H54 (cell line): ENCODE measurements at places on chromosomes 3 and 15.

DNA sequence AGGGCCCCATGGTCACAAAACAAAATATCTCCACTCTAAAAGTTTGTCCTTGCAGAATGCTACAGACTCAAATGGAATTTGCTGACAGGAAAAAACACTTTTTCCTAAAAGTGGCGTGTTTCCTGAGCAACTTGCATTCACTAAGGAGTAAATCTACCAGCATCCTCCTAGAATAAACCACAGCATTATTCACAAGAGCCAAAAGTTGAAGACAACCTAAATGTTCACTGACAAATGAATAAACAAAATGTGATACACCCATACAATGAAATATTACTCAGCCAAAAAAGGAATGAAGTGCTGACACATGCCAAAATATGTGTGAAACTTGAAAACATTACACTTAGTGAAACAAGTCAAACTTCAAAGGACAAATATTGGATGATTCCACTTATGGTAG is 28.9 kb downstream of the ITGB5 start:
- DNase-seq: no peak

DNA sequence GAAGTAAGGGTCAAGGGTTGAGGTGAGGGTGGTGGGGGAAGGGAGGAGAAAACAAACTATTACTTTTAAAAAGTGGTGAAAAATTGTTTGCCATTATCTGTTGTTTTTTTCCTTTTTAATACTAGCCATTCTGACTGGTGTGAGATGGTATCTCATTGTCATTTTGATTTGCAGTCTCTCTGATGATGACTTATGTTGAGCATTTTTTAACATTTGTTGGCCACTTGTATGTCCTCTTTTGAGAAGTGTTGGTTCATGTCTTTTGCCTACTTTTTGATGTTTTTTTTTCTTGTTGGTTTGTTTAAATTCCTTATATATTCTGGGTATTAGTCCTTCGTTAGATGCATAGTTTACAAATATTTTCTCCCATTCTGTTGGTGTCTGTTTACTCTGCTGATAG is 185.9 kb upstream of the ANKRD28 start:
- no peak for DNase-seq

DNA sequence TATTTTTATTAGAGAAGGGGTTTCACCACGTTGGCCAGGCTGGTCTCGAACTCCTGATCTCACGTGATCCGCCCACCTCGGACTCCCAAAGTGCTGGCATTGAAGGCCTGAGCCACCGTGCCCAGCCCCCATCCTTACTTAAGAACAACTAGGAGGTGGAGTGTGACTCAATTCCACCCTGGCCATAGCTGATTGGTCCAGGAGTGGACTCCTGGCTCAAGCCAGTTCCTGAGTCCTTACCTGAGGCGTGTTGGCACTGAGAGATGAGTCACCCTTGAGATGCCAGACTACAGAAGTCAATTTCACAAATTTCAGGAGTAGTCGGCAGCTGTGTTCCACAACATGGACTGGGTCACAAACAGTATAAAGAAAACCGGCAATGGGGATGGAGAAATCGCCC is 124.2 kb downstream of the SHQ1 start:
- no peak for DNase-seq

GRCh38 chr3:52352566-52352965 is 36.4 kb downstream of the DNAH1 start:
- DNase-seq: no peak

DNA sequence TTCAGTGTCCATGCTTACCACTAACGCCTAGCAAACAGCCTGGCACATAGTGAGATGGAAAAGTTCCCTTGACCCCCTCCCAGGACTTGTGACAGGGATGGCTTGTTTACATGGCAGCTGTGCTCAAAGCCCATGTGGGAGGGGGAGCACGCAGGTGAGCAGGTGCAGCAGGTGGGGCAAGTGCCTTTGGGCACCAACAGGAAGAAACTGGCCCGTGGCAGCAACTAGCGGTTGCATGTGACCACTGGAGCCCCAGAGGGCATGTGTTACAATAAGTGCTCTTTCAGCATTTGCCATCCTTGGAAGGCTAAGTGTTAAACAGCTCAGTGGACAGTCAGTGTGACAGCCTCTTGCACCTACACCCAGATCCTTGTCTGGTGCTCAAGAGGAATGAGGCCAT is 734.6 kb downstream of the TUSC7 start:
- no peak for DNase-seq

DNA sequence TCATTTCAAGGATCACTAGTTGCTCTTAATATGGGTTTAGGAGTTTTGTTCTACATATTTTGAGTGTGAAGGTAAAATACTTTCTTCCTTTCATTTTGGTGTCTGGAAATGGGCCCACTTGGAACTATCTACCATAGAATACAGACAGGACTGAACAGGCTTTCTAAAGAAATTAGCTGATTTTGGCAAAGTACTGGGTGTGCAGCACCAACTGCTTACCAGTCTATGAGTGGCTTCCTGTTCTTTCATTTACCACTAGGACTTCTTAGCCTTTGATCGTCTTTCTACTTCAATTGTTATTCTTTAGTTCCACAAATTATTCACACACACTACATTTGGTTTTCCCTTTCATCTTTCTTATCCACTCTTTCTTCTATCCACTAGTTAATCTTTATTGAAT is 1196.3 kb downstream of the ROBO1 start:
- DNase-seq: no peak

GRCh38 chr3:30649572-30650318 is 43.3 kb downstream of the TGFBR2 start:
- DNase-seq: no peak

GRCh38 chr3:13628841-13629551 is 80.1 kb downstream of the FBLN2 start:
- DNase-seq: no peak

DNA sequence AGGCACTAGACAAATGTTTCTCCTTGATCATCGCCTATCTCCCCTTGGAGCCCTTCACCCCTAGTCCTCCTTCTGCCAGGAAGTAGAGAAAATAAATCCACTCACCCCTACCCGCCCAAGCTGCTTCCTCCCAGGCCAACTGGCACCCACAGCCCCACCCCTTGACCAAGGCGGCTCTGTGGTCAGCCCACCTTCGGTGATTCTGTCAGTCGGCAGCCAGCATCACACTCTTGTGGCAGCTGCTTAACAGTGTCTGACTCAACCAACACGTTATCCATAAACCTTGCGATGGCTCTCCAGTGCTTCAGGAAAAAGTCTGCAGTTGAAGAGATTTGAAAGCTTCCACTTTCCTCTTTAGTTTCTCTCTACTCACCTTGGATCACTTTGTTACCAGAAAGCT is 7.6 kb downstream of the SHF start:
- peak; percentile 93 for DNase-seq

DNA sequence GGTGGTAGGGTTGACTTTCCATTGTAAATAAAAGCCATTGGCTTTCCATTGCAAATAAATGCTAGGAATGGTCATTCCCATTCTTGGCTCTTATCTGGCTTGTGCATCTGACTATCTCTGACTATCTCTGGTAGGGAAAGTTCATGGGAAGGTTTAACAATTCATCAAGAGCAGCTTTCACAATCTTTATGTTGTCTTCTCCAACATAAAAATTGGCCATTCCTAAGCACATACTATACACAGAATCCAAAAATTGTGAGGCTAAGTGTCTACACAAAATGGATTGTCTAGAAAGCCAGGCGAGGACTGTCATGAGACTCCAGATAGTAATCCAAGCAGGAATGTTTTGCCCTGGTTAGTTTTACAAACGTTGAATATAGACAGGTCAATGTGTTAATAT is 54.4 kb upstream of the WNT5A start:
- no peak for DNase-seq

GRCh38 chr15:82130248-82130647 is 84.4 kb upstream of the MEX3B start:
- no peak for DNase-seq

- peak; percentile 75 for DNase-seq
Observed at GRCh38 chr3:44913868-44914468, 39.6 kb downstream of the TGM4 start.

DNA sequence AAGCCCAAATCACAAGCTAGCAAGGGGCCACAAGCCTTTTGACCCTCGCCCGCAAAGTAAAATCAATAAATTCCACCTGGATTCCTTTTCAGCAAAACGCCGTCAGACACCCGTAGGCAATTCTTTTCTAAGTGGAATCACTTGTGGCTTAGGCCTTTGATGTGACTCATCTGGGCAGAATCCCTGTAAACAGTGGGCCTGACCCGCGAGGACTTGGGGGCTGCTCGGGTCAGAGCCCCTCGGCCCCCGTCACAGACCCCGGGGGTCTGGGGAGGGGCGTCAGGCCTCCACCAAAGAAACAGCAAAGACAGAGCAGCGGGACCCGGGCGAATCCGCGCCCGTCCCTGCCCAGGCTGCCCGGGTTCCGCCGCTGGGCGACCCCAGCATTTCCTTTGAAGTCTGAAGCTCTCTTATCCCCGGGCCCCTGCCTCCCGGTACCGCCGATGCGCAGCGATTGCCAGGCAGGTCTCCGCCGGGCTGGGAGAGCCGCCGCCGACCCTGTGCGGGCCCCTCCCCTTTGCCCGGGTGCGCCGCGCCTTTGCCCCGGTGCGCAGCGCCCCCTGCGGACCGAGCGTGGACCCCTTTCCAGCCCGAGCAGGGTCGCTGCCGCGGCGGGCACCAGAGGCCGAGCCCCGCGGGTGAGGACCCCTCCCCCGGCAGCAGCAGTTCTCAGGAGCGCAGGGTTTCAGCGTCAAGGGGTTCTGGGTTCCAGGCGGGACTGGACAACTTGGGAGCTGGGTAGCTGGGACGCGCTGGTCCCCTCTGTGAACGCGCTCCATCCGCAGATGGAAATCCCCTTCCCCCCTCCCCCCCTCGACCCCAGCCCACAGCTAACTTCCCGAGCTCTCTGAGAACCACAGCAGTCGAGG is 178.3 kb downstream of the UACA start:
- no peak for DNase-seq

- DNase-seq: no peak
Observed at GRCh38 chr3:196192036-196192523, 19.1 kb downstream of the ZDHHC19 start.

DNA sequence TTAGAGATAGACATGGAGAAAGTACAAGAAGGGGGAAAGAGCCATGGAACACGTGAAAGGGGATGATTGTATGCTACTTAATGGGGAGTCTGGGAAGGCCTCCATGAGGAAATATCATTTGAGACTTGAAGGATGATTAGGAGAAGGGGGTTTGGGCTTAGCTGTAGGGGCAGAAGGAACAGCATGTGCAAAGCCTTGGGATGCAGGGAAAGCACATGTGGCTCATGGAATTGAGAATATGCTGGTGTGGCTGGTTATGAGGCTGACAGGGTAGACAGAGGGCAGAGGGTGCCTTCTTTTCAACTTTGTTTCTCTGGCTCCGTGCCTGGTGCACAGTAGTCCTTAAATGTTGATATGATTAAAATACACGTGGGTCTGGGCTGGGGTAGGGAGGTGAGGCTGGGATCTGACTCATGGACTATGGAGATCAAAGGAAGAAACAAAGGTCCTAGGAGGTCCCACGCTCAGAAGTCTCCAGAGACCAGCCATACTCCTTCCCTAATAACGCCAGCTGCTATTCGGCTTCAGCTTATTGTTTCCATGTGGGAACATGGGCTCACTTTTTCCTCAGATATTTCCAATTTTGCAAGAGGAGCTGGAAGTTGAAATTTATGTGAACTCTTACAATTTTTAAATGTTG is 1.1 kb downstream of the GTF2E1 start:
- no peak for DNase-seq

DNA sequence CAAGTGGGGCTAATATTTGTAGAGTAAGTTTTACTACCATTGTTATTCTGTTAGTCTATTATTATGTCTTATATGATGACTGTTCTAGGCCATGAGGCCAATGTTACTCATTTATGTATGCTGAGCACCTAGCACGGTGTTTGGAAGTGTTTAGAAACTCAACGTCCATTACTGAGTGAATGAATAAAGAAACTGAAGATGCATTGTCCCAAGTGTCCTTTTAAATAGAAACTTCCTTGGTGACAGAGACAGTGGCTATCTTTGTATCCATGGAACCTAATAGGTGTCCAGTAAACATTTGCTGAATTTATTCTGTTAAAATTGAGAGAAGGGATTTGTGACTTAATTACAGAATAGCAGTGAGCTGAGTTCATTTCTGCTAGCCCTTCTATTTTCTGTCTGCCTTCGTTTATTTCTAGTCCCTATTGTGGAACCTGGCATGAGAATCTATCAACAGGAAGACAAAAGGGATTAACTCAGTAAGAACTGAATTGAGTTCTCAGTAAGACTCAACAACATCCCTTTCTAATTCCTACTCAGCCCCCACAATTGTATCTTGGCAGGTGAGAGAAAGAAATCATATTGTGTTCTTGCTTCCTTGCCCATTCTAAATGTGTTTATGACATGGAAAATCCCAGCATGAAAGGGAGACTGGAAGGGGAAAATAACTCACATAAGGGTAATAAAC is 246.6 kb upstream of the LRRC3B start:
- no peak for DNase-seq

DNA sequence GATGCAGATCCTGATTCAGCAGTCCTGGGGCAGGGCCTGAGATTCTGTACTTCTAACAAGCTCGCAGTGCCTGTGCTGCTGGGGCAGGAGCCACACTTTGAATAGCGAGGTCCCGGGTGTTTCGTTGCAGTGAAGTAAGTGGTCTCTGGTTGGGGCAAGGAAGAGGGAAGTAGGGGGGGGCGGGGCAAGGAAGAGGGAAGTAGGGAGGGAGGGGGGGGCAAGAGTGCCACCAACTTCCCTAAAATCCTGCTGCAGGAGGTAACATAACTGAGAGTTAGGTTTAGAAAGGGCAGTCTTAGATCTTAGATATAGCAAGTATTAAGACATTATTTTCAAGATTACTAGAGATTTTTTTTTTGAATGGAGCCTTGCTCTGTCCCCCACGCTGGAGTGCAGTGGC is 35.5 kb downstream of the CRTAP start:
- no peak for DNase-seq
